ENCODE measurements at places on chromosomes 16 and 17.

GRCh38 chr17:1422885-1423284 lies 22.9 kb upstream of the YWHAE start:
- no peak for DNase-seq

- DNase-seq: no peak
Measured at GRCh38 chr17:36931697-36932382, 5.4 kb upstream of the LHX1 start.

- DNase-seq: no peak
Measured at GRCh38 chr16:57748596-57748995, 13.0 kb downstream of the KATNB1 start.

DNA sequence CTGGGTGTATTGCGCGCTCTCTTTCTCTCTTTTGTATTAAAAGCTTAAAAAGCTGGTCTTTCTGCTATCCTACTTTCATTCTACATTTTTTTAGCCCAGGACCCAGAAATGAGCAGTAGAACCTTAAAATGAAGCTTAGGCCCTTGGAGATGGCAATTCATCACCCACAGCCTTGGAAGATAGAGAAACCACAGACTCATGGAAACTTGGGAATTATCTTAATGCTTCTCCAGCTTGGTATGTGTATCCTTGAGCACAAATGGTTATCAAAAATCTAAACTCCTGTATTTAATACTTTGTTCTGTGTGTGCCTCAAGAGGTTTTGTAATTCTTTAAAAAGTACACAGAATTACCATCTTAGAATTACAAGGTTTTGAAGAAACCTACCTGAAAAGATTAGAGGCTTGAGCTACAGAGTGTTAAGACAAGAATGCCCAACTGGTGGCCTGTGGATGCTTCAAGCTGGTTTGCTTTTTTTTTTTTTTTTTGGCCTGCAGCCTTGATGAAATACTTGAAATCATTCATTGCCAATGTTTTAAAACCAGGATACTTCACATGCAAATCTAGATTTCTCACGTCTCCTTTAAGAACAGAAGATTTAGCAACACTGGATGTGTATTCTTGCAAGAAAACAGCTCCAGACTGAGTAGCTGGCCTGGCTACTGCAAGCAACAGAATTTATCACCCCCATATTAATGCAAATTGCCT lies 105.0 kb downstream of the XYLT1 start:
- DNase-seq: no peak

All from NCI-H1436 treated with DMSO at 0.1 percent for 48 hours (cell line).